ENCODE measurements at places on chromosomes 3 and 15.

DNA sequence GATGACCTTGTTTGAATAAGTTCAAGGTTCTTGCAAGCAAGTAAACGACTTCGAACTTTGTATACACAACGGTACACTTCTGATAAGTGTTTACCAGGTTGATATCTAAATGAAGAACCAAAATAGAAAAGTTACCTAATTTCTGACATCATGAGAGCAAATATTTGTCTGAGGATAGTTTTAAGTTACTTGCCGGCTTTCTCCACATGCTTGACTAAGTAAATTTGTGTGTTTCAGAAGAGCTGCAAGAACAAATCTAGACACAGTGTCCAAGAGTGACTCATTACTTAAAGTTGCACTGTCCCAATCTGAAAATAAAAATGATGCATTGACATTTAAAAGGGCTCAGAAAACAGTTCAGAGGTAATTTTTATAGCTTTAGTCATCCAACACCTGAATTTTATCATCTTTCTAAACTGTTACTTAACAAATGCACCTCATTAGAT lies 115.1 kb downstream of the HERC1 start:
- DNase-seq: no peak

DNA sequence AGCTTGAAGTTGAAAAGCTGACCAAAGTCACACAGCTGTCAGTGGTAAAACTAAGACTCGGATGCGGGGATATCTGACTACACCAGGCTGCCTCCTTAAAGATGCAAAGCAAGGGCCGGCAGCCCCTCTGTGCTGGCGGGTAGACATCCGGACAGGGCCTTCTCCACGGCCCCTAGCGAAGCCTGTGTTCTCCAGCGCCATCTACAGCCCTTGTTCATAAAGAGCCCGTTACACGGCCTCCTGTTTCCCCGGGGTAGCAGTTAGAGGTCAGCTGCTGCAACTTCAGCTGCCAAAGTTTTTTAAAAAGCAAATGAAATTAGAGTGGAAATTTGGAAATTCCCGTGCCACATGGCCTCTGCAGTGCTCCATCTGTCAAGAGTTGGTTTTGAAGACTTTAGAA lies 383.0 kb downstream of the TBL1XR1 start:
- DNase-seq: no peak

DNA sequence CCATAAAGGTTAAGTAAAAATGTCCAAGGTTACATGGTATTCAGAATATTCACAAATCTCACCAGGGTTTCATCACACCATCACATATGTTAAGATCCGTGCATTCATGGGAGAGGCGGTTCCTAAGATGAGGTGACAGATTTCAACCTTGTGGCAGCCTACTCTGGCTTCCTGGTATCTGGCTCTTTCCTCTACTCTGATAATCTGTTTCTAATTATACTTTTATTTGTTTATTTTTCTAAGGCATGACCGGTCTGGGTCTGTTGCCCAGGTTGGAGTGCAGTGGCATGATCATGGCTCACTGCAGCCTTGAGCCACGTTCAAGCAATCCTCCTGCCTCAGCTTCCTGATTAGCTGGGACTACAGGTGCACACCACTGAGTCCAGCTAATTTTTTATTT lies 34.4 kb downstream of the RAF1 start:
- no peak for DNase-seq

DNA sequence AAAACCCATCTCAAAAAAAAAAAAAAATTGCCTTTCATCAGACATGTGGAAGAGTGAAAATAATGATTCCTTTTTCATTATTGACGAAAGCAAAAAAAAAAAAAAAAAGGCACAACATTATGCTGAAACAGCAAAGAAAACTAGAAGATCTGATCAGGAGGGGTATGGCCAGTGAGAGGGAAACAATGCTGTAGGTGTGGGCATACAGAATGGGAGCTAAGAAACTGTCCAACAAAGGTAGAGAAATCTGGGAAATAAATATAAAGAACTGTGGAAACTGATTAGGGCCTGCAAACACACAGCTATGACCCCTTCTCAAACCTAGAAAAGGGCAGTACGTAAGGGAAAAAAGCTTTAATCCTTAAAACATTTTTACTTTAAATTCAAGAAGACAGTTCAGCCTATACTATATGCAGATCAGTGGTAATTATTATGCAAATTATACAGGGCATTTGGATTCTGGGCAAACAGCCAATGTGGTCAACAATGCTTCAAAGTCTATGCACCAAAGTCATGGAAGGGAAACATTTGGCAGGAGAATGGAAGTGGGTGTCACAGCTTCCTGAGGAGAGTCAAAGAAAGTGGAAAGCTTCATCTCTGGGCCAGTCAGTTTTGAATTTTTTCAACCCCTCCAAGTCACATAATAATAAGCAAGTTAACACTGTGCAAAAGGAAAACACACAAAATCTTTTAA lies 68.3 kb upstream of the SLC12A8 start:
- no peak for DNase-seq

DNA sequence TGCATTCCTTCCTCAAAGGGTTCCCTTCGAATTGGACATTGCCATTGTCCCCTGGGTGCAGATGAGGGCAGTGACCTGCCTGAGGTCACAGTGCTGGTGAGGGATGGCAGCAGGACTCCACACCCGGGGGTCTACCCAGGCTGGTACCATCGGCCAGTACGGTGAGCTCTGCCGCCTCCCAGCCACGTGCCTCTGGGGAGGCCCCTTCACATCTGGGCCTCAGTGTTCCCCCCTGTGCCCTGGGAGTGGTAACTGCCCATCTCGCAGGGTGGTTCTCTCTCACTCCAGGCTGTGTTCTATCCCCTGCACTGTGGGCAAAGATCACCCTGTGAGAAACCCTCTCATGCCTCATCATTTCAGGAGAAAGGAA lies 99.4 kb upstream of the IQSEC1 start:
- no peak for DNase-seq

GRCh38 chr3:184712248-184713039 lies 580 bp upstream of the MAGEF1 start:
- no peak for DNase-seq

- DNase-seq: no peak
Measured at GRCh38 chr15:66481107-66481856, 16.3 kb downstream of the SNAPC5 start.

- DNase-seq: no peak
Measured at GRCh38 chr3:49600781-49601180, 46.5 kb downstream of the BSN start.

- DNase-seq: no peak
Measured at GRCh38 chr3:132008837-132009236, 26.0 kb downstream of the CPNE4 start.

DNA sequence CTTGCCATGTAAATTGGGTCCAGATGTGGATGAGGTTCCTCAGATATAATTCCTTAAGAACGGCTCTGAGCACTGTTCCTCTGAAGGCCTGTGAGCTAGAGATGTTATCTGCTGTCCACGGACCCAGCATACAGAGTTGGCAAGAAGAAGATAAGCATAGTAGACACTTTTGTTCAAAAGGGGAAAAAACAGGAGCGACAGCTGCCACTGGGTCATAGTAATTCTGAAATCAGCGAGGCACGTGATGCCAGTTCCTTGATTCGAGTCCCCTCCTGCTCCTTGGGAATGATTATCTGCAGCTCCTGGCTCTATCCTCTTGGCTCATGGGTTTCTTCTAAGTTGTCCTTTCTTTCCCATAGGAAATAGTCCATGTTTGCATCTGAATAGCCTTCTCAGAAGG lies 2.5 kb upstream of the RAB7A start:
- DNase-seq: no peak

GRCh38 chr15:93493172-93493571 lies 404.2 kb upstream of the RGMA start:
- DNase-seq: no peak

All from omental fat pad (tissue), 4 donors.